T-helper 1 cell (primary cell): ENCODE measurements at places on chromosomes 11 and 22.

GRCh38 chr11:17496406-17496805 lies 19.8 kb upstream of the ABCC8 start:
- DNase-seq, result no peak

GRCh38 chr11:47979378-47980087 lies 826 bp upstream of the PTPRJ start:
- DNase-seq, result no peak

GRCh38 chr11:87628026-87628580 lies 547.1 kb downstream of the RAB38 start:
- DNase-seq, result no peak

GRCh38 chr11:93034031-93034722 lies 64.7 kb downstream of the MTNR1B start:
- DNase-seq, result no peak

DNA sequence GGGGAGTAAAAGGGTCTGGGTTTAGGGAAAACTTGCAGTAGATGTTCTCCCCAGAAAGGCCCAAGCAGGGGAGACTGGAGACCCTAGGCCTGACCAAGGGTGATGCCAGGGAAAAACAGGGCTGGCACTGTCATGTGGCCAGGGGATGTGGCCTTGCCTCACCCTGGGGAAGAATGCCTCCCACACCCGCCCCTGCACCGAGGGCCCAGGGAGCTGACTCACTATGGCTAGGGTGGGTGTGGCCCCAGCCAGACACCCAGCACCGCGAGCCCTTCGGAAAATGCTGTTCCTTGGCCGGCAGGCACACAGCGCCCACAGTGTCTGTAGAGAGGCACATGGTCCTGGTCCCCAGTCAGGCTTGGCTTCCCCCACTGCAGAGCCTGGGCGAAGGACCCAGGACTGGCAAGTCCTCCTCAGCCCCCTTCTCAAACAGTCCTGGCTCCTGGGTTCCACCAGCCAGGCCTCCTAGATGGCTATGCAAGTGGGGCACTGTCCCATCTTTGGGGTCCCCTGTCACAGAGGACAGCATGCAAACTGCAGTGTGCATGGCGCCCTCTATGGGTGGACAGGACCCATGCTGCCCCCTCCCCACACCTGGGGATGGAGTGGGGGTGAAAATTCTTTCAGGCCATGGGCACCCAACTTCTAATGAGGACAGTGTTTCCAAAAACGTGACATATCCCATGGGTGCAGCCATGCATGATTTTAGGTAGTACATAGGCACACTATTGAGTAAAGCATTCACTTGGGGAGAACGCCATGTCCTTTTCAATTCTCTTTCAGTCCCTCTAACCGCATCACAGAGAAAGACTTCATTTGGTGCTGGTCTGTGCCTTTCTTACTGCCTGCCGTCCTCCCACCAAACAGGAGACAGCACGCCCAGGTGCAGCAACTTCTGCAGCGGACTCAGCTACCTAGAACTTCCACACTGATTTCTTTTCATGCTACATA lies 15.2 kb downstream of the TMPRSS5 start:
- DNase-seq, result no peak

- DNase-seq, result no peak
Measured at GRCh38 chr11:75073459-75074190, 23.1 kb downstream of the OR2AT4 start.

DNA sequence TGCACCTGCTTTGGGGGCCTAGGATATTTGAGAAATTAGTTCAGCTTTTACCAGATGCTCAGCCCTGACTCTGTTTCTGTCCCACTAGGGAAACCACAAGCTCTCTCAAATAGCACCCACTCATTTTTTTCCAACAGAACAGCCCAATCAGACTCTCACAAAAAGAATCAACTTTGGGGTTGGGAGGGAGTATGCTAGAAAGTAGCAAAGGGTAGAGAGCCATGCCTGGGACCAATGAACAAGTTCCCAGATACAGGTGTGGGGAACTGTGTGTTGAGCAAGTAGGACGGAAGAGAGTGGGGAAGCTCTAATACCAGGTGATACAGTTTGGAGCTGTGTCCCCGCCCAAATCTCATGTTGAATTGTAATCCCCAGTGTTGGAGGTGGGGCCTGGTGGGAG lies 41.1 kb downstream of the TRIM66 start:
- no peak for DNase-seq

GRCh38 chr22:20028855-20029549 lies 8.1 kb downstream of the TANGO2 start:
- no peak for DNase-seq

DNA sequence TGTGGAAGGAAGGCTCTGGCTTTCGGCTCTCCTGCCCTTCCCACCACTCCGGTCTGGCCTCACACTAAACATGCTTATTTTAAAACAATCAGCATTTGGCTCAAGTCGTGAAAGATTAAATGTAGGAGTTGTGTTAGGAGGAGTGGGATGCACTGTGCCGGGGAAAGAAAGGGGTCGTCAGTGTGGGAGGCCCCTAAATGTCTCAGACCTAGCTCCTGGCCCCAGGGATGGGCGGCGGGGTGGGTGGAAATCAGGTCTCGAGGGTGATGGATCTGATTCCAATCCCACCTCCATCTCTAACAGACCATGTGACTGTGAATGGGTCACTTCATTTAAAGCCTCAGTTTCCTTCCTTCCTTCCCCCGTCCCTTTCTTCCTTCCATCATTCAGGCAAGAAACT lies 6.9 kb upstream of the SHISAL1 start:
- DNase-seq, result no peak

DNA sequence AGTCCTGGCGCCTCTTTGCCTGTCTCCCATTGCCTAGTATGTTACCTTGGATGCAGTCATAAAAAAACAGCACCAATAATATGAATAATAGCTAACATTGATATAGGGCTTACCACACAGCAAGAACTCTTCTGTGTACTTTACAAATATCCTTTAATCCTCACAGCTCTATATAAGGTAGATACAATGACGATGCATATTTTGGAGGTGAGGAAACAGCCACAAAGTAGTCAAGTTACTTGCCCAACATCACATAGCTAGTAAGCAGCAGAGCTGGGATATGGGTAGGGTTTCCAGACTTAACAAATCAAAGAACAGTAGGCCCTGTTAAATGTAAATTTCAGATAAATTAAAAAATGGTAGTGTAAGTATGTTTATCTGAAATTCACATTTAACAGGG lies 128.8 kb downstream of the ST3GAL4 start:
- DNase-seq, result no peak

DNA sequence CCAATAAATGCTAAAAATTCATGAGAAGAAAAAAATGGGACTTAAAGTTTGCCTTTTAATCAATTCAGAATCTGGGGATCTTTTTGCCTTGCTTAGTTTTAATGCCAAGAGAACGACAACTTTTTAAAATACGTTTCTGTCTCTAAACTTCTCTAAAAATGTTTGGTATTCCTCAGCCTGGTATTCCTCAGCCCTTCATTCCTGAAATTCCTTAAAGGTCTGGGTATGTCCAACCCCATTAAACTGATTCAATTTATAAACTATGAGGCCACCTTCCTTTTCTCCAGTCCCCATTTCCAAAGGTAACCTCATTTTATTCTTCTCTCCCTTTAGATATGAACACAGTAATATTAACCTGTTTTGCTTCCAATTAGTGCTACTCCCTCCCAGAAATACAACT lies 16.6 kb downstream of the POLA2 start:
- no peak for DNase-seq

DNA sequence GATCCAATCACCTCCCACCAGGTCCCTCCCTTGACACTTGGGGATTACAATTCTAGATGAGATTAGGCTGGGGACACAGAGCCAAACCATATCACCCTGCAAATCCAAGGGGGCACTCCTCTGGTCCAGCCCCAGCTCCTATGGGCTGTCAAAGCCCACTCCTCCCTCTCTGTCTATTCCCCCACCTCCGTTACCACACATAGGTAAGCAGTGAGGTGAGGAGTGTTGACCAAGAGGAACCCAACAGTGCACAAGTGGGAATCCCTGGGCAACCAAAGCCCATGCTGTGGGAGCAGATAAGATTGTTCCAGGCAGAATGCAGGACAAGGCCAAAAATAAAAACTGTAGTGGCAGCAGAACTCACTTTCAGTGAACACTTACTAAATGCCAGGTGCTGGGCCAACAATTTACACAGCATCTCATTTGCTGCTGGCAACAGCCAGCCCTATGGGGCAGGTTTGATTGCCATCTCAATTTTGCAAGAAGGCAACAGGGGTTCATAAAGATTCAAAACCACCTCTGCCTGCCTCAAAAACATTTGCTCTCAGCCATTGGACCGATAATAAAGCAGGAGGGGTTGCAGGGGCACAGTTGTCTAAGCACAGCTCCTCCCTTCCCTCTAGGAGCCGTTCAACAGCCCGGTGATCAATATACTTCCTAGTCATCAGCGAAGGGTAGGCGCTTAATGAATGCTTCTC lies 8.9 kb downstream of the SDF2L1 start:
- DNase-seq, result no peak

DNA sequence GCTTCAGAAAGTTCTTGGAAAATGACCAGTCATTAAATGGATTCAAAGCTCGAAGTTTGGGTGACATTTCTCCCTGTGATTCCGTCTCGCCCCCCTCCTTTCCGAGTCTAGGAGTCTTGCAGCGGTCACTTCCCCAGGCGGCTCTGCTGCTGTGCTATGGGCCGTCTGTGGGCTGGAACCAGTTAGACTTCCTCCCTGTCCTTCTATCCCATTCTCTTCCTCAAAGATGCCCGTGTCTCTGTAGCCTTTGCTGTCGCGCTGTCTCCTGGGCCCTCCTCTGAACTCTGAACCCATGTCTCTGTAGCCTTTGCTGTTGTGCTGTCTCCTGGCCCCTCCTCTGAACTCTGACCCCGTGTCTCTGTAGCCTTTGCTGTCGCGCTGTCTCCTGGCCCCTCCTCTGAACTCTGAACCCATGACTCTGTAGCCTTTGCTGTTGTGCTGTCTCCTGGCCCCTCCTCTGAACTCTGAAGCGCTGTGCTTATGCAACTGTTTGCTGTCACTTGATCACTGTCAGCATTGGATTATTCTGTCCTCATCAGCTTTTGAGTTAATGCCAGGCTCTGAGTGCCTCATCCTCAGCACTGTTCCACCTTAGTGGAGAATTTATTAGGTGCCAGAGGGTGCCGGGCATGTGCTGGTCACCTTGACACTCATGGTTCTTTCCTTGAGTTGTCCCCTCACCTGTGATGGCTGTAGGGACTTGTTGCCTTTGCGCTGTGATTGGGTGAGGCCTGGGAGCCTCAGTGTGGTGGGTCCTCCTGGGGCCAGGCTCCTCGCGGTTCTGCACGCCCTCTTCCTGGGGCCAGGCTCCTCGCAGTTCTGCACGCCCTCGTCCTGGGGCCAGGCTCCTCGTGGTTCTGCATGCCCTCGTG lies 173.3 kb downstream of the TBC1D22A start:
- no peak for DNase-seq

DNA sequence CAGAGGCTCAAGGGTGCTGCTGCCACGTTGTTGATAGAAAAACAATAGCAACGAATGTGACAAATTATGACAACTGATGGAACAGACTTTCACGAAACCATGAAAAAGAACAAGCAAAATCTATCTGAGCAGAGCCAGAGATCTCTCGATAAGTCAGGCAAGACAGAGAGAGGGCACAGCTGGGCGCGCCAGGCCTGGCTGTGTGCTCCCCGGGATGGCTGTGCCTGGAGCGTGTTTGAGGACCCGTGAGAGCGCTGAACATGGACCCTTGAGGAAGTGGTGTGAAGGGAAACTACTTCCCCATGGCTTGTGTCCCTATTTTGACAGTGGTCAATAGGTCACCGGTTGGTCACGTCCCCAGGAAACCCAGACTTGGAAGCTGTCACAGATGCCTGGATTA lies 83.1 kb upstream of the FGF3 start:
- DNase-seq, result no peak

DNA sequence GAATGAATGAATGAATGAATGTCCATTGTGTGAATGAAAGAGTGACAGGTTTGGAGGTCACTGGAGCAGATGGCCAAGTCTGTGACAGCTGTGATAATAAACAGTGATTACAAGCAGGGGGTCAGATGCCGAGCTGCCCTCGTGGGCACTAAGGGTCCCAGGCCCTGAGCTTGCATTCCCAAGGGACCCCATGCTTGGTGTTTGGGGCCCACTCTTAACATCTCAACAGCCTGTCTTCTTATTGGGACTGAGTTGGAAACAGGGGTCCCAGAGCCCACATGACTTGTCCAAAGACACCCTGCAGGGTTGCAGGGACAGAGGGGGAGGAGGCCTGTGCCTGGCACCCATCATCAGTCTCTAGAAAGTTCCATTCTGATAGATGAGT lies 12.0 kb upstream of the ANO1 start:
- DNase-seq, result no peak

DNA sequence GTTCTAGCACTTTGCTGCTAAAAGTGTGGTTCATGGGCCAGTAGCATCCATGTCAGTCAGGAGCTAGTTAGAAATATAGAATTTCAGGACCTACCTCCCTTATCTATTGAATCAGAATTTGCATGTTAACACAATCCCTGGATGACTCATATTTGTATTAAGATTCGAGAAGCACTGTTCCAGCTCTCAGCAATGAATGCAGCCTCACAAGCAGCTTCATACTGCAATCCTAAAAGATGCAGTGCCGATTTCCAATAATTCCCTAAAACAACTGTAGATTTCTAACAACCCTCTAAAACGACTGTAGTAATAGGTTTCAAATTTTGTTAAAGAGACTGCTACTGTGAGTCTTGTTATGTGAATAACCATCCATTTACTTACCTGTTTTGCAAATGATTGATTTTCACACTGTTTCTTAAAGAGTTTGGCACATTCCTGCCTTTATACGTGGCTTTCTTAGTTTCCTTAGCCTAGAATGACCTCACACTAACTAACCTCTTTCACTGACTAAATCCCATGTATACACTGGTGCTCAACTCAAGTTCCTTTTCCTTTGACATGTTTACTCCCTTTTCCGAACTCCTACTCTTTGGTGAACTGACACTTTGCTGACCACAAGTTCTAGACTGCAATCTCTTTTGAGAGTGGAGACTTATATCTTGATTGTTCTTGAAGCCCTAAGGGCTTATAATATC lies 511.8 kb downstream of the METTL15 start:
- DNase-seq, result no peak

DNA sequence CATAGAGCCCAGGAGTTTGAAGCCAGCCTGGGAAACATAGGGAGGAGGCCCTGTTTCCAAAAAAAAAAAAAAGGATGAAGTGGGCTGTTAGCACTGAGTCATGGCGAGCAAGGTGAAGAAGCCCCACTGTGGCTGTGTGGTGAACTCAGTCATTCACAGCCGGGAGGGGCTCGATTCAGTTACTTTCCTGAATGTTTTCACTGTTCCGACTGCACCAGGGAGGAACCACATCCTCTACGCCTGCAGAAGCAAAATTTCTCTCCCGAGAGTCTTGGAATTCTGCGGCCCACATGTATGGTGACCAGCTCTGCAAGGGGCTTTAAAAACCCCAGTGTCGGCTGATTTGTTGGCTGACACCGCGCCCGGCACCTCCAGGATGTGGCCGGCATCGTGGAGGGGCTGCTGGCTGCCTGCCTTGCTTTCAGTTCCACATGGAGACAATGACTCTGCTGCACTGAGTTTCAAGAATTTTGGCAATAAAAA lies 27.8 kb upstream of the GRAMD4 start:
- DNase-seq, result peak; percentile 62

- peak; percentile 45 for DNase-seq
Measured at GRCh38 chr11:121420398-121420797, 31.7 kb upstream of the SORL1 start.
